ENCODE measurements at places on chromosomes 5 and 9. TPM values are rescaled to one million over a fixed set of nuclear protein-coding genes. Genes with fewer than 3 reads are reported as not detected.

GRCh38 chr9:20570756-20571155 lies 51.5 kb downstream of the MLLT3 start:
- peaks cover 9% of the 10 kb centered on the region for H3K4me1 ChIP-seq
- DNase-seq, result no peak
- H3K27ac ChIP-seq, result no peak overlapping the region
- peaks cover 4% of the 10 kb centered on the region for H3K36me3 ChIP-seq

ADAMTSL1 gene
- total RNA-seq, result 2.5 TPM

- no peak overlapping the region for H3K4me3 ChIP-seq
- peaks cover 56% of the 10 kb centered on the region for H3K27me3 ChIP-seq
- no peak overlapping the region for H3K27ac ChIP-seq
- DNase-seq, result no peak
- peaks cover 10% of the 10 kb centered on the region for H3K4me1 ChIP-seq
- H3K36me3 ChIP-seq, result no peaks in the 10 kb centered on the region
Measured at GRCh38 chr9:137082925-137083290, 3.9 kb upstream of the MAN1B1 start.

GRCh38 chr5:180142824-180143610 lies 66.0 kb downstream of the RASGEF1C start:
- peaks cover 7% of the 10 kb centered on the region for H3K36me3 ChIP-seq
- DNase-seq, result no peak
- no peak overlapping the region for H3K4me3 ChIP-seq
- peaks cover 19% of the 10 kb centered on the region for H3K4me1 ChIP-seq
- H3K27me3 ChIP-seq, result peaks cover 4% of the 10 kb centered on the region
- H3K27ac ChIP-seq, result no peak overlapping the region

DNA sequence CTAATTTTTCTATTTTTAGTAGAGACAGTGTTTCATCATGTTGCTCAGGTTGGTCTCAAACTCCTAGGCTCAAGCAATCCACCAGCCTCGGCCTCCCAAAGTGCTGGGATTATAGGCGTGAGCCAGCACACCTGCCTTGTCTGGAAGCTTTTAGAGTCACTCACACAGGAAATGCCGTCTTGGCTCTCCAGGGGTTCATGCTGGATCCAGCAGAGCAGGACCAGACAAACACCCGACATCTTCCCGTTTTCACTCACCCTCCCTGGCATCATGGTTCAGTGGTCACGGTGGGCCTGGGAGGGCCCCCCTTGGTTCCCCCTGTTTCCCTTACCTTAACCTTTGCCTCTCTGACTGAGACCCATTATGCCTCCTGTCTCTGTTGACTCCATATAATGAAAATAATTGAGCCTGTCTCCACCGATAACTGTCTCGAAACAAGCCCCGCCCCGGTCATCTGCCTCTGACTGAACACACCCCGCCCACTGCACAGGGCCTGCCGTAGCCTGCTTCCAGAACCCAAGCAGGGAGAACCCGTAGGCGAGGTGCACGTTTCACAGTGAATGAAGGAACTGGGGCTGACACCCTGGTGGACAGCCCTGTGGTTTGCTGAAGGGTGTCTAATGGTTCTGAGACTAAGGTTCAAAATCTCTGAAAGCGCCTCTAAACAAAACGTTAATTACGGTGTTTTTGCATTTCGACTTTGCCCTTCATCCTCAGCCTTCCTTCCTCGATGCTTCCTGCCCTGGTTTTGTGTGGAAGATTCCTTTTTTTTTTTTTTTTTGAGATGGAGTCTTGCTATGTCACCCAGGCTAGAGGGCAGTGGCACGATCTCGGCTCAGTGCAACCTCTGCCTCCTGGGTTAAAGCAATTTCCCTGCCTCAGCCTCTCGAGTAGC lies 39.7 kb upstream of the SPRY4 start:
- H3K36me3 ChIP-seq, result no peaks in the 10 kb centered on the region
- H3K27me3 ChIP-seq, result no peaks in the 10 kb centered on the region
- peaks cover 65% of the 10 kb centered on the region for H3K4me1 ChIP-seq
- H3K4me3 ChIP-seq, result no peak overlapping the region
- H3K27ac ChIP-seq, result peak overlapping the region; percentile 51

DNA sequence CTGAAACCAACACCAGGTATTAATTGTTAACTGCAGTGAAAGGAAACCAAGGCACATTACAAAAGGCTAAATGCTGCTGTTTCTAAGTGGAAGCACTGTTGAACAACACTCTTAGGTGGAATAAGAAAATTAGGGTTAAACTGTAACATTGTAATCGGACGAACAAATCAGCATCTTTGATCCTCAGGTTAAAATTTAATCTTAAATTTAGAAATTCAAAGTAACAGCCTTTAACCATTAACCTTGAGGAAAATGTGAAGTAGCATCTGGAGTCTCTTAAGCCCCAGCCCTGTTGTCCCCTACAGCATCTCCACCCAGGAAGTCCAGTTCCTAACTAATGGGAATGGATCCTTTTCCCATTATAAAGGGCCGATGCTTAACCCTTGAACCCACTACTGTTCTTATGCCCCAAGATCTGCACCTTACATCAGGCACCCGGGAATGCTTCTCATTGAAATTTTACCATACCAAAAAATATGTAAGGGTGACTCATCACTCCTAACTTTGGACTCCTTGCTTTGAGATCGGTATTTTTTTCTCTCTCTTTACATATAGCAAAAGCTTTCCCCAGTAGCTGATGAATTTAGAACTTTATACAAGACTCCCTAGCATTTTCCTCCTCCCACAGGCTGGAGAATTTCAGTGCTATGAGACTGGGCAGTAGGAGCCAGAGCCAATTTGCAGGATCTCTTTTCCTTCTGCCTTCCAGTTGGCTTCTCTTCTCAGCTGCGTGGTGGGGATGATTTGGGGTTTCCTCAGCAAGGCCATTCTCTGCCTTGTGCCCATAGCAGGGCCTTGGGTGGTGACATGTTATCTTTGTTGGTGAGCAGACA lies 32.0 kb upstream of the ITGA2 start:
- DNase-seq, result no peak
- no peak overlapping the region for H3K4me3 ChIP-seq
- no peak overlapping the region for H3K27ac ChIP-seq
- H3K36me3 ChIP-seq, result no peaks in the 10 kb centered on the region
- H3K27me3 ChIP-seq, result peaks cover 3% of the 10 kb centered on the region
- no peaks in the 10 kb centered on the region for H3K4me1 ChIP-seq

- H3K4me3 ChIP-seq, result no peak overlapping the region
- H3K36me3 ChIP-seq, result peaks cover 20% of the 10 kb centered on the region
- H3K4me1 ChIP-seq, result no peaks in the 10 kb centered on the region
- DNase-seq, result no peak
- H3K27me3 ChIP-seq, result no peaks in the 10 kb centered on the region
Measured at GRCh38 chr9:94127806-94128205, 43.5 kb downstream of the PTPDC1 start.

DNA sequence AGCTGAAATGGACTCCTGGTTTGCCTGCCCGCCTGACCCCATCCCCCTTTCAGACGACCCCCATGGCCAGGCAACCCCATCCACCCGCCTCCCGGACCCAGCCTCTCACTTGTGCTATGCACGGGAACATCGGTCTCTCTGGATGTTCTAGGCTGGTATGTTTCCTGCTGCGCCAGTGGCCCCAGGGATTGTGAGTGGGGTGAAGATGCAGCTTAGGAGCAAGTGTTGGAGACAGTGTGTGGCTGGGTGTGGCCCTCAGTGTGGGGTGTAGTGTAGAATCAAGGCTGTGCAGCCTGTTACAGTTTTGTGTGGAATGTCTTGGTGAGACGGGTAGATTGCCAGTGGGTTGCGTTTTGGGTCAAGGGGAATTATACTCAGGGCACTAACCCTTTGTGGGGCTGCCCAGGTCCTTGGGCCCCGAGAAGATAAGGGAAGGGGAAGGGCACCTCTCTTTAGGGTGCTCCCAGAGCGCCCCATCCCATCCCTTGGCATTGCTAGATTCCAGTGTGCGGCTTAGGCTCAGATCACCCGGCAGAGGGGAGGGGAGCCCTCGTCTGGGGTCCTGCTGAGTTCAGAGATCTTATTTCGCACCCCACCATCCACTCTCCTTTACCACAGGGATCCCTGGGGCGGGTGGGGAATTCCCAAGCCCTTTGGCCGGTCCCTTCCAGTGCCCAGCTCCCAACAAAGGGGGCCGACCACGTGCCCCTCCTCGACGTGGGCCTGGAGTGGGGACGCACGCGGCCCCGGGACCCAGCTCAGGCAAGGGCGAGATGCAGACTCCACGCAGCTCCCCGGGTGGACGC lies 4.6 kb downstream of the IER5L start:
- no peaks in the 10 kb centered on the region for H3K36me3 ChIP-seq
- H3K4me3 ChIP-seq, result peak overlapping the region; percentile 88
- H3K27me3 ChIP-seq, result peaks cover 7% of the 10 kb centered on the region
- H3K27ac ChIP-seq, result peak overlapping the region; percentile 53
- H3K4me1 ChIP-seq, result peaks cover 20% of the 10 kb centered on the region

DNA sequence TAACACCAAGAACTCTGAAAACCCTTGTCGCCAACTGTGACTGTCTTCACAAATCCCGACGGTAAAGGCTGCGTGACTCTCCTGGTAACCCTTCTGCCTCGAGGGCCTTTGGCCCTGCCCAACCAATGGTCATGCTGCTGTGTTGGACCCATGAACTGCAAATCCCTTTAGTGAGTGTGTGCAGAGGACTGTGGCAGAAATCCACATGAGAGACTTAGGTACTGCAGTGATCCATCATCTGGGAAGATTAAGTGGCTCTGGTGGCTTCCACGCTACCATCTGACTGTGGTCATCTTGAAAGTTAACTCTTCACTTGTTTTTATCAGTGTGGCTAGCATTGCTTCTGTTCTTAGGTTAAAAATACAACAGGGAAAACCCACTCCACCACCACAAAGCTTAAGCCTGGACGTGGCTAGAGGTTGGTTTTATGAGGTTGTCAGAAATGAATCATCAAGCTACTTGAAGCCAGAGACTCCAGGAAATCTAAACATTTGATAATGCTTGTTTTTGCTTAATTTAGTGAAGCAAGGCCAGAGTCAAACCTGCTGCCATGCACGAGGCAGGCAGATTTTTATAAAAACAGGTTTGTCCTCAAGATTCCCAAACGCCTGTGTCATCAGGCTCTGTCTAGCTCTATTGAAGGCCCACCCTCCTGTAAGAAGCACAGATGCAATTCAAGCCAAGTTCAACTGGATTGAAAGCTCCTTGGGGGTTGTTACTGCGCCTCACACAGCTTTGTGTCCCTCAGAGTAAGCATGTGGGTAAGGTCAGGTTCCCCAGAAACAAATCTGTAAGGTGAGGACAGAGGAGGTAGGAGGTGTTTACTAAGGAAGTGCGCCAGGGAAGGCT lies 52.7 kb upstream of the ERCC6L2 start:
- H3K4me1 ChIP-seq, result no peaks in the 10 kb centered on the region
- H3K36me3 ChIP-seq, result peaks cover 2% of the 10 kb centered on the region
- H3K27me3 ChIP-seq, result no peaks in the 10 kb centered on the region
- no peak for DNase-seq

GRCh38 chr5:1659100-1659981 lies 135.6 kb upstream of the LPCAT1 start:
- peaks cover 17% of the 10 kb centered on the region for H3K27me3 ChIP-seq
- H3K27ac ChIP-seq, result no peak overlapping the region
- peaks cover 14% of the 10 kb centered on the region for H3K4me1 ChIP-seq
- no peaks in the 10 kb centered on the region for H3K36me3 ChIP-seq
- DNase-seq, result no peak

DNA sequence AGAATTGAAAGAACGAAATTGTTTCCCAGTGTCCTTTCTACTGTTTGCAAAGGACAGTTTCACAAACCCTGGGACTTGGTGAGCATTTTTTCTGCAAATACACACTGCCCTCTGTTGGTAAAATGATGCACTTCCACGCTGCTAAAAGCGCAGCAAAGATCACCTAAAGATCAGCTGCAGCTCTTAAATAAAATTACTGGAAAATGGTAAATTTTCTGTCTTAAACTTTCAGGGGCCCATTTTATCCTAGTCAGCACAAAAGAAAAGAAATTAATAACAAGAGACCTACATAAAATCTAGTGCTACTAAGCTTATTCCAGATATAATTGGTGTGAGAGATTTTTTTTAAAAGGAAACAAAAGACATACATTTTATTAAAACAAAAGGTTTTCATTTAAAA lies 566.0 kb downstream of the CAAP1 start:
- DNase-seq, result peak; percentile 43
- no peaks in the 10 kb centered on the region for H3K27me3 ChIP-seq
- no peak overlapping the region for H3K4me3 ChIP-seq
- peaks cover 4% of the 10 kb centered on the region for H3K4me1 ChIP-seq
- no peak overlapping the region for H3K27ac ChIP-seq

GRCh38 chr9:97557606-97558095 lies 56.2 kb downstream of the TMOD1 start:
- H3K4me3 ChIP-seq, result no peak overlapping the region
- no peak overlapping the region for H3K27ac ChIP-seq
- H3K4me1 ChIP-seq, result no peaks in the 10 kb centered on the region
- no peak for DNase-seq
- peaks cover 9% of the 10 kb centered on the region for H3K27me3 ChIP-seq
- H3K36me3 ChIP-seq, result no peaks in the 10 kb centered on the region

- H3K4me1 ChIP-seq, result peaks cover 20% of the 10 kb centered on the region
- no peaks in the 10 kb centered on the region for H3K27me3 ChIP-seq
- no peaks in the 10 kb centered on the region for H3K36me3 ChIP-seq
- H3K4me3 ChIP-seq, result no peak overlapping the region
- DNase-seq, result no peak
- no peak overlapping the region for H3K27ac ChIP-seq
Measured at GRCh38 chr5:72006361-72006760, 100.9 kb upstream of the MAP1B start.

- H3K4me1 ChIP-seq, result peaks cover 11% of the 10 kb centered on the region
- no peaks in the 10 kb centered on the region for H3K36me3 ChIP-seq
- DNase-seq, result no peak
- H3K27ac ChIP-seq, result peak overlapping the region; percentile 24
Measured at GRCh38 chr5:127885176-127885575, 182.0 kb downstream of the CCDC192 start.

TMEM252 gene
- not detected for total RNA-seq

SPATA31A3 gene
- not detected for total RNA-seq

SLC36A3 gene
- not detected for total RNA-seq

- H3K27ac ChIP-seq, result no peak overlapping the region
- no peak overlapping the region for H3K4me3 ChIP-seq
- DNase-seq, result no peak
- H3K4me1 ChIP-seq, result no peaks in the 10 kb centered on the region
- H3K36me3 ChIP-seq, result no peaks in the 10 kb centered on the region
Measured at GRCh38 chr9:135985889-135986288, 24.7 kb upstream of the UBAC1 start.

PCDHA3 gene
- 0.32 TPM for total RNA-seq

GRCh38 chr5:102279711-102280110 lies 16.4 kb downstream of the SLCO4C1 start:
- no peak overlapping the region for H3K4me3 ChIP-seq
- H3K36me3 ChIP-seq, result no peaks in the 10 kb centered on the region
- no peak for DNase-seq
- no peaks in the 10 kb centered on the region for H3K27me3 ChIP-seq
- no peaks in the 10 kb centered on the region for H3K4me1 ChIP-seq

GRCh38 chr5:148740966-148741742 lies 85.3 kb upstream of the ADRB2 start:
- no peaks in the 10 kb centered on the region for H3K36me3 ChIP-seq
- no peaks in the 10 kb centered on the region for H3K27me3 ChIP-seq
- H3K4me1 ChIP-seq, result no peaks in the 10 kb centered on the region
- no peak for DNase-seq
- no peak overlapping the region for H3K27ac ChIP-seq

GRCh38 chr5:179120951-179121666 lies 60.9 kb downstream of the ZNF354C start:
- no peak overlapping the region for H3K4me3 ChIP-seq
- H3K27me3 ChIP-seq, result no peaks in the 10 kb centered on the region
- H3K36me3 ChIP-seq, result no peaks in the 10 kb centered on the region
- DNase-seq, result no peak
